Ecto neural progenitor cell (in vitro differentiated cells): ENCODE measurements at places on chromosomes 7 and 10.

DNA sequence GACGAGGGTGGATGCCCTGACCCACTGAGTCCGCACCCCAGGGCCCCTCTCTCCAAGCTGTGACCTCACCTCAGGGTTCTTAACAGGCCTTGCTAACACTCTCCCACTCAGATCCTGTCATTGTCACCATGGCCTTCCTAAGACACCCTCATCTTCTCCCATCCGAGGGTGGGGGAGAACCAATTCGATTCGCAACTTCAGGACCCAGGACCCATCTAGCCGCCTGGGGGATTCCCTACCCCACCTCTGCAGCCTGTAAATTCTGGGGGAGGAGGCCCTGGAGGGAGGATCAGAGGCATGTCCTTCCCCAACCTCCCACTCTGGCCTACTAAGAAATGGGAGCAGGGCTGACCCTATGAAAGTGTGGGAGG, 17.4 kb downstream of the TRIM8 start:
- no peak for DNase-seq

GRCh38 chr10:126667568-126667967, 2.9 kb downstream of the C10orf90 start:
- DNase-seq = no peak

GRCh38 chr10:34449836-34450235, 365.3 kb downstream of the PARD3 start:
- no peak for DNase-seq

GRCh38 chr10:113947184-113948041, 93.0 kb downstream of the NHLRC2 start:
- DNase-seq = no peak

DNA sequence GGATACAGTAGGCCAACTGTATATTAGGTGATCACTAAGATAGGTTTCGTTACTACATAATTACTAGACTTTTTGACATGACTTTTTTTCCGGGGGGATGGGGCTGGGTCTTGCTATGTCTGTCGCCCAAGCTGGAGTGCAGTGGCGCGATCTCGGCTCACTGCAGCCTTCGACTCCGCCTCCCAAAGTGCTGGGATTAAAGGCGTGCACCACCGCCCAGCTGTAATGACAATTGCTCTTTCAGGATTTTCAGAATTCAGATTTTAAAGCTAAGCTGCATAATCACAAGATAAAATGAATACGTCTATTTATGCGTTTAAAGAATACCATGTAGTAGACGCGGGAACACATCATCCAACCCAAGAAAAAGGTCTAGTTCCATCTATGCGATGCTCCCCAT, 982 bp downstream of the IDI1 start:
- DNase-seq = no peak

GRCh38 chr7:151456276-151456675, 16.3 kb upstream of the CRYGN start:
- peak; percentile 39 for DNase-seq

GRCh38 chr7:158582089-158582456, 5.5 kb downstream of the PTPRN2 start:
- no peak for DNase-seq

DNA sequence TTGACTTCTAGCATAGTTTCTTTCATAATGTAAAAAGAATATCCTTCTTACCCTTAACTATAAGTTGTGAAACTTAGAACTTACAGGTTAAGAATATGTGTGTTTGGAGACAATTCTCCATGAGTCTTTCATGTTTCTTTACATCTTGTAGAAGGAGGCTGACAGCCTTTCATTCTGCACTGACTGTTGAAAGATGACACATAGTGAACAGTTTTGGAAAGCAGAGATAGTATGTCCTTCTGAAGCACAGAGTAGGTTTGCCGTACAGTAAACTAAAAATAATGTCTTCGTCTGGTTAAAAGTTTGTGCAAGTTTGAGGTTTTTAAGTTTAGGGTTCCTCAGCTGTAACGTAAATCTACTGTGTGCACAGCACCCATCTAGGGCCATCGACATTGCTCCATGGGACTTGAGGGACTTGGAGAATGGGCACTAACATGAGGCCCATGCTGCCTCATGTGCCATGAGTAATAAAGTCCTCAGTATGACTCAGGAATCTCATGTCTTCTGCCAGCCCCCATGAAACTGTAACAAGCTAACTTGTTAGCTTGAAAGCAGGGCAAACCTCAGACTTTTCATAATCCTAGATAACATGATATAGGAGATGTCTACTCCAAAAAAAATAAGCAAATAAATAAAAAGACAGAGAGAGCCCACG, 24.5 kb upstream of the ELAPOR2 start:
- no peak for DNase-seq

- no peak for DNase-seq
These were observed 31.7 kb downstream of the GRIFIN start for GRCh38 chr7:2444476-2444875.

DNA sequence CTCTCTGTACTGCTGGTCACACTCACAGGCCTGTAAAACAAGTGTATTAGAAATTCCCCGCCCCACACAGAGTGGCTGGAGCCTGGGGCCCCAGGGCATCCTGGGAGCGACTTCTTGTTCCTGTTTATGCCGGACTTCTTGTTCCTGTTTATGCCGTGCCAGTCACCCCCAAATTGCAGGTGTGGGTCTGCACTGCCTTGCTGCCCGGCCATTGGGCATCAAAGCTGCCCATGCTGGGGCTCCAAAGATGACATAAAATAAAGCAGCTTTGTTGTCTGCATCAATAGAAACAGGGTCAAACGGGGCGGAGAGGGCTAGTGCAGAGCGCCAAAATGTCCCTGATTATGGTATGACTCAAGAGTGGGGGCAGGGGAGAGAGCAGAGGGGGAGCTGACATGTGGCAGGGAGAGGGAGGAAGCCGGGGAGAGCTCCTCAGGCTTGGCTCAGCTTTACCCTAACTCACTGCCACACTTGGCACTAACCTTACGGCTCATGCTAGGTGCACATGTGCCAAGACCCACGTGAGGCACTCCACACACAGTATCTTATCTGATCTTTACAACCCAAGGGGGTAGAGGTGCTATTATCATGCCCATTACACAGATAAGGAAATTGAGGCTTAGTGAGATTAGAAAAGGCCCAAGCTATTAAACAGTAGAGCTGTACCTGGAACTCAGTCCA, 98.4 kb downstream of the PIP4K2A start:
- DNase-seq = no peak

- no peak for DNase-seq
These were observed 163.3 kb upstream of the AKR1E2 start for GRCh38 chr10:4662576-4663161.

GRCh38 chr7:47778153-47778661, 170.1 kb downstream of the PKD1L1 start:
- no peak for DNase-seq

DNA sequence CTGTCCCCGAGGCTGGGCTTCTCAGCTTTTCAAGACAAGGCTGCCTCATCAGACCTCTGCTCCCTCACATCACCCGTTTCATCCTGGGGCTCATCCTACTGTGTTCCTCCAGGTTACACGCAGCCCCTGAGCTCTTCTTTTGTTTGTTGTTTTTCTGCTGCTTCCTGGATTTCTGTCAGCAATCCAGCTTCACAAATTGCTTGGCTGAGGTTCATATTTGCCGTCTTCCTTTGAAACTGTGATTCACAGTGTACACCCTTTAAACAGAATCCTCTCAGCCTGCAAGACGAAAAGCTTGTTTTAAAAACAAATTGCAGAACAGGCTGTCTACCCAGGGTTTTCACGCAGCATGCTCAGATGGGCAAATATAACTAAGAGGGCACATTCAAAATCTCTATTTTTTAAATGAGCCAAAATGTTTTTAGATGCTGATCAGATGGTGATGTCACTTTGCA, 39.1 kb upstream of the PARD3 start:
- DNase-seq = no peak

GRCh38 chr10:132549371-132549770, 11.8 kb downstream of the INPP5A start:
- DNase-seq = no peak

DNA sequence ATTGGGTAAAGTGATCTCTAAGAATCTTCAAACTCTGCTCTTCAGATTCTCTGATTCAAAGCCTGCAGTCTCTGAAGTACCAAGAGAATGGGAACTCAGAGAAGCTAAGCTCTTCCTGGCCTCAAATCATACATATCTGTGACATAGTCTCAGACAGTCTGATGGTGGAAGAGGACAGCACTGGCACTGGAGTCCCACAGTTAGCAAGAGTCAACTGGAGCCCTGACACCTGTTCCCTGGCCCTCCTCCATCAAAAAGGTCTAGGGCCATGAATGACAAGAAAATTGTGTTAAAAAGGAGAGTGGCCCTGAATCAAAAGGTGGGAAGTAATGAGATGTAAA, 37.7 kb downstream of the PRSS2 start:
- DNase-seq = no peak

- no peak for DNase-seq
These were observed 43.1 kb upstream of the SEMA3A start for GRCh38 chr7:84237533-84238173.

GRCh38 chr10:96688789-96689188, 31.5 kb downstream of the PIK3AP1 start:
- DNase-seq = no peak

GRCh38 chr7:49483142-49483541, 290.3 kb upstream of the VWC2 start:
- no peak for DNase-seq

DNA sequence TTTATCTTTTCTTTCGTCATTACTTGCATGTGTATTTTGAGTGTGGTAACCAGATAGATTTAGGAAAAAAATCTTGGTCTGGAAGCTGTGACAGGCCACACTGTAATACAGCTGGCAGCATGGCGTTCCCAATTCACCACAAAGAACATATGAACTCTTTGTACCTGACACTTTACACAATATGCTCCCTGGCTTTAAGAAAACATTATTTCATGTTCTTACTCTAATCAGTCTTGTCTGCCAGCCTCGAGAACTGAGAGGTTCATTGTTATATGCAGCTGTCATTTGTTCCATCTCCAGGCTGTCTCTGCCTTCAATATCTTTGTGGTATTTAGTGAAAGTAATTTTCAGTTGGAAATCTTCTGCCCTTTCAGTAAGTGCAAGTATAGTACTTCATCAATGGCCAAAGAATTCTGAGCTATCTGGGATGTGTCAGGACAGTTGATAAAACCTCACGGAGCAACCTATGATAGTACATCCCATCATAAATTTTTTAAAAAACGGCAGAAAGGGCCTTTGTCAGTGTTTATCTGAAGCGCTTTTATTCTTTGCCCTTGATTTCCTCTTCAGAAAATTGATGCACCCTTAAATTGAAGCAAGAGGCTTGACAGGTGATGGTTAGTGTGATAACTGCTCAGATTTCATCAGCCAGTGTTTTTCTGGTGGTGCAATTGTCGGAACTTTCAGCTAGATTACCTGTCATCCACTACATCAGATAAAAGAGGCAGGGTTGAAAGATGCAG, 146.3 kb upstream of the SP8 start:
- no peak for DNase-seq

DNA sequence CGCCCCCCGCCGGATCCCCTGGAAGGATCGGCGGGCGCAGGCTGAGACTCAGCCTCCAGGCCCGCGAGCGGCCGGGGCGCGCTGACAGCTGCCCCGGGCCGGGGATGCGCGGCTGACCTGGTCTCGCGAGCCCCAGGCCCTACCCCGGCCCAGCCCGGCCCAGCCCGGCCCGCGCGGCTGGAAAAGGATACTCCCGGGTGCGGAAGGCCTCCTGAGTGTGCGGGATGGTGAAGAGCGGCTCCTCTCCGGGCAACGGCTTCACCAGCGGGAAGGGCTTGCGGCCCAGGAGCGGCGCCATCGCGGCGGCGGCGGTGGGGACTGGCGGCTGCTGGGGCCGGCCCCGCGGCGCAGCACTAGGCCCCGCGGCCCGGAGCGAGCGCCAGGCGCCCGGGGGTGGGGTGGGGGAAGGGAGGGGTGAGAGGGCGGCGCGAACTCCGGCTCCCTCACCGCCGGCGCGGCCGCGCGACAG, 423 bp downstream of the BAZ1B start:
- DNase-seq = no peak

- DNase-seq = no peak
These were observed 696.4 kb downstream of the INHBA start for GRCh38 chr7:41006306-41006995.

DNA sequence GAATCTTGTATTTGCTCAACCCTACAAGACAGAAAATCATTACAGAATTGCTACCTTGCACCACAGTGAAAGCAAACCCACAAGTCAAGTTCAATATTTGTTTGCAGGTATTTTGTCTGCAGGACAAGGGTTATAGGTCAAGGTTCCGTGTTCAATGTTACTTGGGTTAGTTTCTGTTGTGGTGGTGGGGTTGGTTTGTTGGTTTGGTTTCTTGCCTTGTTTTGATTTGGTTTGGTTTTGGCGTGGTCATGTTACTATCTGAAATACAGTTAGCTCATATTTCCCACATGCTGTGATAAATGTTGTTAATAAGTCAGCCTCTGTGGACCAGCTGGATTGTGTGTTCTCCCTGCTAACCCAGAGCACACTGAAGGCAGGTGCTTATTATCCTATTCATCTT, 75.6 kb upstream of the INSIG1 start:
- DNase-seq = no peak

DNA sequence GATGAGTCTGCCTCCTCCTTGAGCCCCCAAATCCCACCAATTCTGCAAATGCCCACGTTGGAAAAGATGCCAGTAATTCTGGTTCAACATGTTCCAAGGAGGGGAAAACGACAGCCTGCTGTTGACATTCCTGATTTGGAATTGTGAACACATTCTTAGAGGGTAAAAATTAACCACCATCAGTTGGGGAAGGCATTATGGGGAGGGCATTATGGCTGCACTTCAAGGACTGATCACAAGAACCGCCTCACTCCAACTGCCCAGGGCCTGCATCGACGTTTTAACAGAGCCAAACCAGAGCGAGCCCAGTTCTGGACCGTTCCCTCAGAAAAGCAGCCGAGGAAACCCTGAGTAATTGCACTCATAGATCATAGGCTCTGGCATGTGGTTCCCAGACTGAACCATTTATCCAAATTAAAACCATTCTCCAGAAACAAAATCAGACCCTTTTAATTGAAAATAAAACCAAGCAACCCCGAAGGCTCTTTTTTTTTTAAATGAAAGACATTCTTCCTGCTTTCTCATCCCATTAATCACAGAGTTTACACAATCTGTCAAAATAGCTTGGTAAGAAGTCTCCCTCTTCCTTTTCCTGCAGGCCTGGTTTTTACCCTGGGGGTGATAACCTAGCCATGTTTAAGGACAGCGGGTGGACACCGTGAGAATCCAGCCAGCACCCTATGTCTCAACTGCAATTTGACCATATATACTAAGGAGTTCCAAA, 8.0 kb downstream of the TNS3 start:
- DNase-seq = no peak

GRCh38 chr7:44769376-44769775, 20.7 kb downstream of the ZMIZ2 start:
- no peak for DNase-seq

GRCh38 chr7:55223023-55223422, 142.1 kb upstream of the LANCL2 start:
- no peak for DNase-seq
